ENCODE measurements at places on chromosomes 3 and 15.

DNA sequence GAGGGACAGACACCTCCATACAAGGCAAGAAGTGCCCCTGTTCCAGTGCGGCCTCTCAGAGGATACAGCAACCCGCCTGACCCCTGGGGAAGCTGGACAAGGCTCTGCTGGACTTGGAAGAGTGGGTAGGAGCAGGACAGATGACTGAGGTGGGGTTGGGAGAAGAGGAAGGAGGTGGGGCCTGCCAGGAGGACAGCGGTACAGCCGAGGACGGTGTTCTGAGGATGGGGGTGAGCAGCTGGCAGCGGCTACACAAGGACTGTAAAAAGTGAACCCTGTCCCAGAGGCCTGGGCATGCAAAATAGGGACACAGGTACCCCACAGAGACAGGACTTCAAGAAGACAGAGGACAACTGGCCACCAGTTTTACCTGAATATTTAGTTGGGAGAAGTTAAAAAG lies 23.5 kb upstream of the ELP6 start:
- no peak for DNase-seq

DNA sequence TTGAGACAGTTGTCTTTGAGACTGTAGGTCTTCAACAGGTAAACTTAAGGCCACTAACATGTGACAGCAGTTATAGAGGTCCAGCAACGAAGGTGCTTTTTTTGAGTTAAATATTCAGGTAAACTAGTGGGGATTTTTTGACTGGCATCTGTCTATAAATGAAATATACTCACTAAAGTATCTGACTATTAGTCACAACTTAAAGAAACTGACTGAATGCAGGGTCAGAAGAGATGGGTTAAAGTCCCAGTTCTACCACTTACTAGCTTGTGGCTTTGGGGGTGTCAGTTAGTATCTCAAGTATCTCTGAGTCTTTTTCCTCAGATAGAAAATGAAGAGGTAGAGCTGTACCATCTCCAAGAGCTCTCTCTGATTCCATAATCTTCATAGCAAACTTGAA lies 18.0 kb downstream of the MIX23 start:
- DNase-seq, result no peak

DNA sequence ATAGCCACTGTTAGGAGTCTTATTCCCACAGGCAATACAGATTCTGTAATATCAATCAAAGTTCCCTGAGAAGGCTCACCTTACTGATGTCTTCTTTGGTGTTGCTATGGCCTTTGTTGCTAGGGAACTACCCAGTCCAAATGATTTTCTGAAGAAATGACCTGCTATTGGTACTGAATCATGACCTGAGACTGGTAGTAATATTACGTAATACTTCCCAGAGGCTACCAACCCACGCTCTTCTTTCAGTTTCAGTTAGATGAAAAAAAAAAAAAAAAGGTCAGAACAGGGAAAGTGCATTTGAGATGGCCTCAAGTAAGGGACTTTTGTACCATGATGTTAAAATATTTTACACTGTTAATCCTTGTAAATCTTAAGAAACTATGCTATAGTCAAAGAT lies 1092.5 kb upstream of the EPHA6 start:
- DNase-seq, result no peak

GRCh38 chr3:31262201-31262600 lies 270.5 kb upstream of the STT3B start:
- no peak for DNase-seq

GRCh38 chr15:29208836-29209235 lies 60.8 kb downstream of the NSMCE3 start:
- DNase-seq, result no peak

DNA sequence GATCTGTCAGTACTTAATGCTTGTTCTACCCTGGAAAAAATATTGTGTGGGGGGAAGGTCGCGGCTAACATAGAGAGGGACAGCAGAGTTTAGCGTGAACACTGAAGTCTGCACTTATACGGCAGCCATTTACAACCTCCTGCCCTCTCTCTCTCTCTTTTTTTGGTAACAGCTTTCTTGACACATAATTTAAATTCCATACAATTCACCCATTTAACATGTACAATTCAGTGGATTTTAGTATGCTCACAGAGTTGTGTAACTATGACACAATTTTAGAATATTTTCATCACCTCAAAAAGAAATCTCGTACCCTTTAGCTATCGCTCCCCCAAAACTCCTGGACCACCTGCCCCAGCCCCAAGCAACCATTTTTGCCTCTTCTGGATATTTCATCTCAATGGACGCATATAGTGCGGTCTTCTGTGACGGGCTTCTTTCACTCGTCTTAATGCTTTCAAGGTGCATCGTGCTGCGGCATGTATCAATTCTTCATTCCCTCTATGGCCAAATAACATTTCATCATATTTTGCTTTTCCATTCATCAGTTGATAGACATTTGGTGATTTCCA lies 141.8 kb downstream of the XXYLT1 start:
- no peak for DNase-seq

DNA sequence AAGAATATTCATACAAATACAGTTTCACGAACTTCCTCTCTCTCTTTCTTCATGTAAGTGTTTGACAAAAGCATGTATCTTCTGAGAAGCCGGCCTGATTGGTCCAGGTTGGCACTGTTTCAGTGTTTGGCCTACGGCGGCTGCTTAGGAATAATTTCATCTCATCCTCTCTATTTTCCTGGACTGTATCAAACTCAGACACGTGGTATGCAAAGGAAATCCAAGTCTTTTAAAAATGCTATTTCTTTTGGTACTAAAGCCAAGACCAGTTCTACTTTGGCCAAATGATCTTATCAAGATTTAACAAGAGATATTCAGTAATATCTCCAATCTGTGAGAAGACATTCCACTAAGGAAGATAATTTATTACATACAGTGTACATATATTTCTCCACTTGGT lies 152.8 kb downstream of the TIGIT start:
- DNase-seq, result no peak

- no peak for DNase-seq
Observed at GRCh38 chr15:35054380-35054779, 30.7 kb downstream of the NANOGP8 start.

DNA sequence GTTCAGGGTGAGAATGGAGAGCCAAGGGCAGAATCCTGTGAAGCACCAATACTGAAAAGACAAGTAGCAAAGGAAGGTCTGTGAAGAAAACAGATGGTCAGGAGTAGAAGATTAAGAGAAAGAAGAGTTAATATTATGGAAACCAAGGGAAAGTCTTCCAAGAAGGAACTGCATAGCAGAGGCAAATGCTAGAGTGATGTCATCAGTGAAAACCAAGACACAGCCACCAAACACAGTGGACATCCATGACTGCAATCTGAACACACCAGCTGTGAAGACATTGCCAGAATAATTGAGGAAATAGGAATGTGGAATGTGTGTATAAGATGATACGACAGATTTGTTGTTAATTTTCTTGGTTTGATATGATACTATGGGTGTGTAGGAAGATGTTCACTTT lies 26.8 kb upstream of the ZBTB38 start:
- DNase-seq, result no peak

DNA sequence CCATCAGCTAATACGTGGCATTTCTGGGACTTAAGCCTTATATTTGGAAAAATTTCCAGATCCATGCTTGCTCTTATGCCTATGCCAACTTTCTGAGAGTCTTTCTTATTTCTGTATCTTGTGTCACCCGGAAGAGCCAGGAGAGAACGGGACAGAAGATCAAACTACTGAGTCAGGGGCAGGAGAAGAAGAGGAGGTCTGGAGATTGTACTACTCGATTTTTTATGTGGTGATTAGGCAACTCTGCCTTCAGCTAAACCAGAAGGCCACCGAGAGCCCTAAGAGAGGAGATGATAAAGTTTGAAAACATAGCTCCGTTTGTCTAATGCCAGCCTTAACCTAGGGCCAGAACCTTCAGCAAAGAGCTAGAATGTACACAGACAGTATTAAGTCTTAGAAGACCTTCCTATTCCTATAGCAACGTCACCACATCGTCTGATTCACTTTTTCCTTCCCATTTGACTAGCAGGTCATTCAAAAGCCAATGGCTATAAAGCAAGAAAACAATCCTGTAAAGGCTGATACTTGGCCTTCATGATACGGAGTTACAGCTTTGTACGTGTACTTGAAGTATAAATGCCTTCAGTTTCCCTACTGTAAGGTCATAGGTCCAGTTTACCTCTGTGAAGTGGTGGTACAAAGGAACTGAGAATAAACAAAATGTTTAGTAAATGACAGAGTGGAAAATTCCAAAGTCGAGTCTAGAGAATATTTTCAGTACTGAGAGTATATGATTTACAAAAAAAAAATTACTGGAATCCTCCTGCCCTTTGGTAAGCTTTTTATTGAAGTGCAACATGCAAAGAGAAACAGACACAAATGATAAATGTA lies 96.1 kb upstream of the ICE2 start:
- DNase-seq, result no peak

DNA sequence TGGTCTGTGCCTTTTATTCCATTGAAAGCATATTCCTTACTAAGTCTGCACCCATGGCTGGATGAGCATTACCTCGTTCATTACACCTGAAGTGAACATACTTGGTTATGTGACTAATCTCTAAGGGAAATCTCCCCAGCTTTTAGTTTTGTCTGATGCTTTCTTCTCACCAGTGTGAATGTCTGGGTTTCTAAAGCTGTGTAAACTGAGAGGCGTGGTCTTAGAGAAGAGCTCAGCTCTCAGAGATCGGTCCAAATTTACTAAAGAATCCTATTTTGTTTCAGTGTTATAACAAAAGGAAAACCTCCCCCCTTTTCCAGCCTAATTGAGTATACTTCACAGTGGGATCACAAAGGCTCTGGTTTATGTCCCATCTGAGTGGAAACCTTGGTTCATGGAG lies 352.3 kb downstream of the PTPRG start:
- DNase-seq, result no peak

DNA sequence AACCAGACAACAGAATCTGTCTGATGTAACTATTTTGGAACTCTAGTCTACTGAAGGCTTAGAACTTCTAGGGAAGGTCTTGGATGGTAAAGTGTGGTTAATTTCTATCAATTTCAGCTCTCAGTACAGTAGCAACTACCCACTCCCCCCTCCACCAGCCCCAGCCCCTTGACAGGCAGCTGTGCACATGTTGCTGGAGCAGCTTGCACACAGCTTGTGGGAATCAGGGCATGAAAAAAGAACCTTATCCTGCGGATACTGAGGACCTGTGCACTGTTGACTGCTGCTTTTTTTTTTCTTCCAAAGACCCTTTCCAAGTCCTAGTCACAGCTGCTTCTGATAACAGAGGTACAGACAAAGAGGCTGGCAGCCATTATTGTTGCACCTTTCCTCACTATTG lies 81.5 kb upstream of the UBP1 start:
- DNase-seq, result no peak

DNA sequence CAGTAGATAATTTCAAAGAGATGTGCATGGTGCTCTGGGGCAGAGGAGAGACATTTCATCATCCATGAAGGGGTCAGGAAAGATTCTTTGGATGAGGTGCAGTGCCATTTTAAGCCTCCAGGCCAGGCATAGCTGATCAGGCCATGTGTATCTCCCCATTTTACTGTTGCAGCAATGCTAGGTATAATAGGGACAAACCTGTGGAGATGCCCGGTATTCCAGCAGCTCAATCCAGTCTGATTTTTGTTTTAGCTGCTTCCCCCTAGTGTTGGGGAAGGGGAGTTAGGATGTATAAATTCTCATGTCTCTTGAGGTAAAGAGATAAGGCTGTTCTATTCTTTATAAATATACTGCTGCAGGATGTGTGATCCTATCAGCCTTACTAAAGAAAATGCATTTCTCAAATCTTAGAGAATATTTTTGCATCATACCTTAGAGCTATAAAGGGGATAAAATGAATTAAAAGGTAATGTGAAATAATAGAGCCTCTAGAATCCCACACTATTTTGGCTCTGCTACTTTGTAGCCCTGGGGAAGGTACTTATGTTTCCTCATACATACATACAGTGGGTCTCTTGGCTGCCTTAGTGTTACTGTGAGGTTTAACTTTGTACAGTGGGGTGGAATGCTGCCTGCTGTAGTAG lies 5.2 kb downstream of the CDV3 start:
- no peak for DNase-seq

GRCh38 chr3:4776399-4776979 lies 202.7 kb upstream of the BHLHE40 start:
- DNase-seq, result no peak

GRCh38 chr3:136209921-136210320 lies 13.8 kb upstream of the MSL2 start:
- no peak for DNase-seq

GRCh38 chr15:69462493-69463181 lies 10.0 kb downstream of the RPLP1 start:
- DNase-seq, result peak; percentile 97

GRCh38 chr3:28294667-28295413 lies 53.4 kb downstream of the CMC1 start:
- no peak for DNase-seq

DNA sequence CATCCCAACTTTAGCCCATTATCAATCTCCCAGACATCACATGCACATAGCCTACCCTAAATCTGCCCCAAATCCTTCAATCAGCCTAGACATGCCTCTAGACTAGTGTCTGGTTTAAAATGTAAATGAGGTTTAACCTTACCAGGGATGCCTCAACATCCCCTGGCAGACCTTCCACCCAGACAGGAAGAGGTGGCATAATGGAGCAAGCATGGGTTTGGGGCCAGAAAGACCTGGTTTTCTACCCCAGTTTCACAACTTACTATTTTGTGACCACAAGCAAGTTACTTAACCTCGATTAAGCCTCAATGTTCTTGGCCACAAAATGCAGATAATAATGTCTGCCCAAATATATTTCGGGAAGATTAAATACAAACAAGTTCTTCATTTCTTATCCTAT lies 28.3 kb upstream of the THBS1 start:
- DNase-seq, result no peak

Measured in kidney capillary endothelial cell (primary cell).